ENCODE measurements at places on chromosomes 5 and 9. TPM values are rescaled to one million over a fixed set of nuclear protein-coding genes. Genes with fewer than 3 reads are reported as not detected.
A peak's percentile ranks its signal among the peaks of the same experiment; 100 is the strongest.

Gene MYOZ3
- 0.27 TPM for total RNA-seq

Gene C9orf153
- not detected for total RNA-seq

Gene UBAP1
- 39.6 TPM for total RNA-seq

Gene RNF180
- total RNA-seq: not detected

Gene GGTA1
- not detected for total RNA-seq

Gene FRRS1L
- not detected for total RNA-seq

Gene GIN1
- total RNA-seq: 6.7 TPM

Gene FOXE1
- 64.5 TPM for total RNA-seq

Gene NEUROG1
- total RNA-seq: not detected

DNA sequence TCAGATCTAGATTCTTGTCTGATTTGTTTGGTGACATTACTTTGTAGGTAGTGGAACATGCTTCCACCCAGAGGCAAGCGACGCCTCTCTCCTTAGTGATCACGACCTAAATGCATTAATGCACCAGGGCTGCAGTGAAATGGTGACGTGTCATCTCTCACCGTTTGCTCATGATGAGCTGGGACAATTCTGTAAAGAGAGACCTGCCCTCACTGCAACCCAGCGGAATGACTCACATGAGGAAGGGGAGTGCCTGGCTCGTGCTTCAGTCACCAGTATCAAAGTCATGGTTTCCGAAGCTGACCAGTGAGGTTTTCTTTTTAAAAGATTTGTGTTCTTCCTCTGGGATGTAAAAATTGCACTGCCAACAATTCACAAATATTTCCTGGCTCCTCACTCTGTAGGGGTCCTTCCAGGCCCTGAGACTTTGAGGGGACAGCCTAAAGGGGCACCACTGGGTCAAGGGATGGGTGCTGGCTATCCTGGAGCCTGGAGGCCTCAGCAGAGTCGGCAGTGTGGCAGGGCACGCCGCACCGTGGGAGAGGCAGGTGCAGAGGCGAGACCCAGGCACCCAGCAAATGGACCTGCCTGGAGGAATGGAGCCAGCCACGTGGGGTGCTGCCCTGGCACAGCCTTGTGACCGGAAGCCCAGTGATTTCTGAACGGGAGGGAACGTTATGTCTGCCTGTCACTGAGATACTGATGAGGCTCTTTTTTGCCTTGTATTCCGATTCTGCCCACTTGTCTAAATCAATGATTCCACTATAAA is 17.3 kb downstream of the QSOX2 start:
- no peaks in the 10 kb centered on the region for H3K27me3 ChIP-seq
- peaks cover 7% of the 10 kb centered on the region for H3K36me3 ChIP-seq
- peak overlapping the region; percentile 71 for H3K4me3 ChIP-seq
- H3K27ac ChIP-seq: peak overlapping the region; percentile 93

- no peak overlapping the region for H3K4me3 ChIP-seq
- DNase-seq: no peak
- no peak overlapping the region for H3K27ac ChIP-seq
- H3K27me3 ChIP-seq: peaks cover 10% of the 10 kb centered on the region
- H3K4me1 ChIP-seq: no peaks in the 10 kb centered on the region
These were observed 571 bp upstream of the MARCHF11 start for GRCh38 chr5:16179936-16180788.

DNA sequence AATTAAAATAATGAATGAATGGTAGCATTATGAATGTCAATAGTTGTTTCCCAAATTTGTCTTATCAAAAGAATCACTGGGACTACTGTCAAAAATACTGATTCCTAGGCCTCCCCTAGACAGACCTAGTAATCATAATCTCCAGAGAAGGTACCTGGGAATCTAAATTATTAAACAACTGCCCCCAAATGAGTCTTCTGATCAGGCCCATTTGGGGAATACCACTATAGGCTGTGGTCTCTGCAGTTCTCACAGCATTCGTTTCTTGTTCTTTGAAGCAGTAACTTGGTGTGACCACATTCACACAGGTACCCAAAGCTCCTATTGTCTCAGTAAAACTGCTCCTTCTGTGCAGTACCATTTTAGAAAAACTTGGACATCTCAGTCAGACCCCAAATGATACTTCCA is 230.9 kb downstream of the PIK3R1 start:
- no peak overlapping the region for H3K27ac ChIP-seq
- no peak overlapping the region for H3K4me3 ChIP-seq
- no peak for DNase-seq
- no peaks in the 10 kb centered on the region for H3K27me3 ChIP-seq
- H3K36me3 ChIP-seq: no peaks in the 10 kb centered on the region
- H3K4me1 ChIP-seq: peaks cover 18% of the 10 kb centered on the region

- peak; percentile 85 for DNase-seq
- peaks cover 27% of the 10 kb centered on the region for H3K36me3 ChIP-seq
- H3K27me3 ChIP-seq: no peaks in the 10 kb centered on the region
- H3K4me3 ChIP-seq: peak overlapping the region; percentile 75
These were observed 64.5 kb upstream of the GNA14 start for GRCh38 chr9:77712533-77713130.

GRCh38 chr5:168991311-168991710 is 309.6 kb downstream of the SLIT3 start:
- DNase-seq: no peak
- peaks cover 1% of the 10 kb centered on the region for H3K27me3 ChIP-seq
- H3K27ac ChIP-seq: no peak overlapping the region
- peaks cover 11% of the 10 kb centered on the region for H3K4me1 ChIP-seq

- no peak overlapping the region for H3K4me3 ChIP-seq
- peaks cover 12% of the 10 kb centered on the region for H3K4me1 ChIP-seq
- H3K27me3 ChIP-seq: no peaks in the 10 kb centered on the region
- H3K27ac ChIP-seq: no peak overlapping the region
- no peak for DNase-seq
- peaks cover 22% of the 10 kb centered on the region for H3K36me3 ChIP-seq
These were observed 12.6 kb downstream of the CHMP5 start for GRCh38 chr9:33277484-33277883.

DNA sequence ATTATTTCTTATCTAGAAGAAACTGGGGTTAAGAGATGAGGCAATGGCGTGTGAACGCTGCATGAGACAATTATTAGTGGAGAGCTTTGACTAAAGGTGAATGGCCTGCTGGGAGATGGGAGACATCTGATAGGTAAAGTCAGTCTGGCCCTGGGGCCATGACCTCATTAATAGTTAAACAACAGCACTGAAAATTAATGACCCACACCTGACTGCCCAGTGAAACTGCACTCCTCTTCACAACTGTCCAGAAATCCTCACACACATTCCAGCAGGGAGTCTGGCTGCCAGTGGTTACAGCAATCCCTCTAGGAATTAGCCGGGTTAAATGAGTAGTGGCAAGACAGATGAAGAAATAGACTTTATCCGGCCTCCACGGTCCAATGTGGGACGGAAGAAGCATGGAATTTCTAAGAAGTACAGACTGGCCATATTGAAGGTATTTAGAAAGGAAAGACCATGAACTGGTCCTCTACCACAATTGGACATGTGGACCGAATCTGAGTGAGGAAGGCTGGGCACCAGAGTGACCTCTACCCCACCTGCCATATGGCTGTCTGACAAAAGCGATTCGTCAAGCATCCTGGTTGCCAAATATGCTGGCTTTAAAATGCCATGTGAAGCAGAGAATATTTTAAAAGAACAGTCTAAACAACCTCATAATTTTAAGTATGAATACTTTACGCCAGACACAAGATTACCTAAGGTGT is 138.4 kb downstream of the EFNA5 start:
- H3K27me3 ChIP-seq: peaks cover 3% of the 10 kb centered on the region
- H3K4me3 ChIP-seq: no peak overlapping the region
- no peak overlapping the region for H3K27ac ChIP-seq

DNA sequence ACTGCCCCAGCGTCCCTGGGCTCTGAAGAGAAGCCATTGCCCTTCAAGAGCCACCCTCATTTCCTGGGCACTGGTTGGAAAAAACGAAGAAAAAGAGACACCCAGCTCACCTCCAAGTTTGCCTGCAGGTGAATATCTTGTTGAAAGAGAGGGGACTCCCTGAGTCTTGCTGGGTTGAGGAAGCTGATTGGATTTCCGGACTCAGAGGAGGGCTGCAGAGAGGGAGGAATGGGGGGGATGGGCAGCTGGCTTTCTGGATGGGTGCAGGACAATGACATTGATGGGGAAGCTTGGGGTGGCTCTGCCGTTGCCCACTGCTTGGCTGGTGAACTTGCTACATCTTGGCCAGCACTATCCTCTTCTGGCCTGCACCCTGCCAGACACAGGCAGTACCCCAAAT is 31.0 kb upstream of the IER5L start:
- no peaks in the 10 kb centered on the region for H3K4me1 ChIP-seq
- no peaks in the 10 kb centered on the region for H3K27me3 ChIP-seq
- no peak overlapping the region for H3K27ac ChIP-seq
- no peaks in the 10 kb centered on the region for H3K36me3 ChIP-seq
- DNase-seq: no peak

DNA sequence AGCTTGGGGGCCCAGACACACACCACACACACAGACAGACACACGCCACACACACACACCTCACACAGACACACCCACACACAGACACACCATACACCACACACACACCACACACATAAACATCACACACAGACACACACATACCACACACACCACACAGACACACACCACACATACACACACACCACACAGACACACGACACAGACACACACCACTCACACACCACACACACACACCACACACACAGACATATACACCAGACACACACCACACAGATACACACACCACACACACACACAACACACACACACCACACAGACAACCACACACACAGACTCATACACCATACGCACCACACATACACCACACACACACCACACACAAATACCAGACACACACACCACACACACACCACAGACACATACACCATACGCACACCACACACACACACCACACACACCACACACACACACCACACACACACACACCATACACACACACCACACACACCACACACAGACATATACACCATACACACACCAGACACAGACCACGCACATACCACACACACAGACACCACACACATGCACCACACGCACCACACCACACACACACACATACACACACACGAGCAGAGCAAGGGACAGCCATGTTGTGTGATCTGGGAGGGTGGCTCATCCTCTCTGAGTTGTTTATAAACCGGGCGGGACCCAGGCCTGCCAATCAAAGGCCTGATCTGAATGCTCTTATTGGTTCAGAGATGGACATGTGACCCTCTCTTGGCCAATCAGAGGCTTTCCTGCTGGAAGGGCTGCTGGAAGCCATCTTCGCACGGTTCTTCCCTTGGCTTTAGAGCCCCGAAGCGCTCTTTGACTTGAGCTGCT is 148.3 kb downstream of the GAPVD1 start:
- H3K27me3 ChIP-seq: peaks cover 2% of the 10 kb centered on the region
- peaks cover 30% of the 10 kb centered on the region for H3K4me1 ChIP-seq
- peak overlapping the region; percentile 51 for H3K4me3 ChIP-seq
- DNase-seq: peak; percentile 17
- H3K27ac ChIP-seq: peak overlapping the region; percentile 56
- H3K36me3 ChIP-seq: peaks cover 8% of the 10 kb centered on the region

DNA sequence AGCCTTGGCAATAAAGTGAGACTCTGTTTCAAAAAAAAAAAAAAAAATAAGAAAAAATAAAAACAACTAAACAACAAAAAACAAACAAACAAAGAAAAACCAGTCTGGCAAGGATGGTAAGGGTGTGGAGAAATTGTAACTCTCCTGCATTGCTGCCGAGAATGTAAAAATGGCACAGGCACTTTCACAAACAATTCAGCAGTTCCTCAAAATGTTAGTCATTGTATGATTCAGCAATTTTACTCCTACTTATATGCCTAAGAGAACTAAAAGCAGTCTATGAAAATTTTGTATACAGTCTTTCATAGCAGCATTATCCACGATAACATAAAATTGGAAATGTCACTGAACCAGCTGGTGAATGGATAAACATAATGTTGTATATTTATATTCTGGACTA is 280.4 kb downstream of the CDH9 start:
- no peaks in the 10 kb centered on the region for H3K4me1 ChIP-seq
- DNase-seq: no peak
- no peaks in the 10 kb centered on the region for H3K27me3 ChIP-seq
- no peak overlapping the region for H3K27ac ChIP-seq

DNA sequence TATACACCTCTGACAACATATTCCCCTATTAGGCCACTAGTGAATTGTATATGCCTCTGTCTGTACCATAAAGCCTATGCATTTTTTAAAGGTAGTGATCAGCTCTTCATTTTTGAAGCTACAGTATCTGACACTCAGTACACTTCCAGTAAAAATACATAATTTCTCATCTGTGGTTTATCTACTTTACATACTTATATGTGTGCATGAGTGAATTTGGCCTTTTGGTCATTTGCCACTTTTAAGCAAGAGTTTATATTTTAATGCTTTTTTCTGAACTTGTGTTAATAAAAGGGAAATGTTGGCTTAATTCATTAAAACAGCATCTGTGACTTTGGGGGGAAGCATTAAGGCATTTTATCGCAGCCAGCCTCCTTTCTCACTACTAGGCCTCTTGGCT is 47.8 kb downstream of the ST8SIA4 start:
- H3K27me3 ChIP-seq: peaks cover 2% of the 10 kb centered on the region
- DNase-seq: no peak
- no peaks in the 10 kb centered on the region for H3K4me1 ChIP-seq
- no peak overlapping the region for H3K4me3 ChIP-seq

DNA sequence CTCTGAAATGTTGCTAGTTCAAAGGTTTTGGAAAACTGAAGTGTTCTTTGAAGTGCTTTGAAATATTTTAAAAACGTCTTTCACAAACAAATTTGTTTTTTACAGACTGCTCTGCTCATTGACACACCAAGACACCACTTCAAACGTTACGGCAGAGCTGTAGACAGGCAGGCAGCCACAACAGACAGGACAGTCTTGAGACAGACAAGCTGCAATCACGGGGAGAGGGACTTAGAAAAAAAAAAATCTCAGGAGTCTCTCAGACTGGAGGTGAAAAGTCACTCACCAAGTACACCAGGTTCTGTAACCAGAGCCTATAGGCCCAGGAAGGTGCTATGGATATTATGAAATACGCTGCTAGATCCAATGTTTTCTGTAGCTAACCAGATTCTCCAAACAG is 135.4 kb downstream of the ISL1 start:
- no peaks in the 10 kb centered on the region for H3K36me3 ChIP-seq
- DNase-seq: no peak
- H3K4me3 ChIP-seq: no peak overlapping the region
- no peaks in the 10 kb centered on the region for H3K4me1 ChIP-seq
- H3K27me3 ChIP-seq: no peaks in the 10 kb centered on the region

GRCh38 chr5:93008502-93009207 is 572.4 kb downstream of the NR2F1-AS1 start:
- H3K27ac ChIP-seq: no peak overlapping the region
- no peak overlapping the region for H3K4me3 ChIP-seq
- no peaks in the 10 kb centered on the region for H3K27me3 ChIP-seq

- peak; percentile 94 for DNase-seq
- peak overlapping the region; percentile 42 for H3K4me3 ChIP-seq
- peak overlapping the region; percentile 98 for H3K27ac ChIP-seq
- peaks cover 14% of the 10 kb centered on the region for H3K27me3 ChIP-seq
These were observed 47.6 kb upstream of the EXOC3 start for GRCh38 chr5:395156-395920.

DNA sequence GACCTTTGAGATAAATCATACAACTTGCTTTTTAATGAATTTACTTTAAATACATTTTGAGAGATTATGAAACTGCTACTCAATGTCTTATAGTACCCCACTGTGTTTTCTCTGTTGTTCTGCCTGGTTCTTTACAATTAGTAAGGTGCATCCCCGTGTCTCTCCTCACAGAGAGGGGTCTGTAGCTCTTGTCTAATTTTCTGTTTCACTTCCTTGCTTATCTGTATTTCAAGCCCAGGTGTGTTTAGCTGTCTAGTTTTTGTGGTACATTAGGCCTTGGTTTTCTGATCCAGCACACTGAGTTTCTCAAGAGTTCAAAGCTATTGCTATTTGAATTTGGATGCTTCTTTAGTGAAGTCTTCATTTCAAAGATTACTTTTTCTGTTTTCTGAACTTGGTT is 105.1 kb downstream of the MAST4 start:
- H3K27me3 ChIP-seq: peaks cover 7% of the 10 kb centered on the region
- no peak overlapping the region for H3K27ac ChIP-seq
- DNase-seq: no peak
- no peaks in the 10 kb centered on the region for H3K36me3 ChIP-seq

All from HFFc6 (cell line).